ENCODE measurements at places on chromosomes 12 and 14. TPM values are rescaled to one million over a fixed set of nuclear protein-coding genes. Genes with fewer than 3 reads are reported as not detected.

RNFT2 gene
- total RNA-seq: 26.9 TPM

IL22 gene
- not detected for total RNA-seq

CACNA1C gene
- 2.7 TPM for total RNA-seq

DENND5B gene
- total RNA-seq: 21.2 TPM

TEAD4 gene
- 22.5 TPM for total RNA-seq

GLI1 gene
- 0.12 TPM for total RNA-seq

ETV6 gene
- total RNA-seq: 6.2 TPM

ZFC3H1 gene
- 37.9 TPM for total RNA-seq

DNA sequence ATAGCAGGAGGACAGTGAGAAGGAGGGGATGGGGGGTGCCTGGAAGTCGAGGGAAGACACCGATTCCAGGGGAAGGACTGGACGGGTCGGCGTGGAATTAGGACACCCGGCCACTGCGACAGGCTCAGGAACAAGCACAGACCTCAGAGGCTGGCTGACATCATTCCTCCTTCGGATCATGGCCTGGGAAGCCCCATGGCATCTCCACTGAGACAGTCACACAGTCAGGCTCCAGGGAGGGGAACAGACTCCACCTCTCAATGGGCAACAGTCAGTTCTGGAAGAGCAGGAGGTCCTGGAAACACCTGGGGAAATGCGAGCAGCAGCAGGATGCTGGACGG is 67.9 kb upstream of the FBRSL1 start:
- DNase-seq: no peak

DNA sequence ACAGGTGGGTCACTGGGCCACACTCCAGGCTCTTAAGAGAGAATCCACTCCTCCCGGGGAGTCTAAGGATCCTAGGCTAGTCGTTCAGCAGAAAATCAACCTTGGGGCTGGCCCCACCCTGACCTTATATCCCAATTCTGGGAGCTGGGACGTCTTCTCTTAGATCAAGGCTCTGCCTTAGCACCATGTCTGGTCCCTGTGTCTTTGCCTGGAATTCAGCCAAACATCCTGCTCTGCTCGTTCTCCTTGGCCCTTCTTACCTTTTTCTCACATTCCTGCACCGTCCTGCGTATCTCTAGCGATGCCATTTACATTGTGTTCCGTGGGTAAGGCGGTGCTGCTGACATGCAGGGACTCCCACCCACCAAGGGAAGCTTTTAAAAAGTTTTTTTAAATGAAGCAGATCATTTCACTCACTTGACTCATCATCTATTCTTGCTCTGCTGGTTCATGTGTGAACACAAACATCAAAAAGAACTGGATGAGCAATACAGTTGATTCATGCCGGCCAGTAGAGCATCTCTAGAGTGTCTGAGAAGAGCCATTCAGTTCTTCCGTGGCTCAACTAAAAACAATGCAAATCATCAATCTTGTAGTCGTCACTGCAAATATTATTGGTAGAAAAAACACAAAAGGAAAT is 50.2 kb downstream of the KCNK13 start:
- no peak for DNase-seq

DNA sequence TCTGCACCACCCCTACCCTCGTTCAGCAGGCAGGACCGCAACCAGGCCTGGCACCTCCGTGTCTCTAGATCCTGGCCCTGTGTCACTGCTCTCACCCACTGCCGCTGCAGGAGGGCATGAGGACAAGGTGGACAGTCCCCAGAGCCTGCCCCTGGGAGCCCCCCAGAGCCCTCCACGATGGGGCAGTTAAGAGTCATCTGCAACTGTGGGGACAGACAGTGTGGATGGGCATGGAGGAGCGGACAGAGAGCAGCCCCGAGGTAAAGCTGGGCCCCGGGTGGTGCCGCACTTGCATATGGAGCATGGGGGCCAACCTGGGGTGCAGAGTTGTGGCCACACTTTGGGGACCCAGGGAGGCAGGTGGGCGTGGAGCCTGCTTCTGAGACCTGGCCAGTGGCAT is 905.1 kb upstream of the USP15 start:
- no peak for DNase-seq

DNA sequence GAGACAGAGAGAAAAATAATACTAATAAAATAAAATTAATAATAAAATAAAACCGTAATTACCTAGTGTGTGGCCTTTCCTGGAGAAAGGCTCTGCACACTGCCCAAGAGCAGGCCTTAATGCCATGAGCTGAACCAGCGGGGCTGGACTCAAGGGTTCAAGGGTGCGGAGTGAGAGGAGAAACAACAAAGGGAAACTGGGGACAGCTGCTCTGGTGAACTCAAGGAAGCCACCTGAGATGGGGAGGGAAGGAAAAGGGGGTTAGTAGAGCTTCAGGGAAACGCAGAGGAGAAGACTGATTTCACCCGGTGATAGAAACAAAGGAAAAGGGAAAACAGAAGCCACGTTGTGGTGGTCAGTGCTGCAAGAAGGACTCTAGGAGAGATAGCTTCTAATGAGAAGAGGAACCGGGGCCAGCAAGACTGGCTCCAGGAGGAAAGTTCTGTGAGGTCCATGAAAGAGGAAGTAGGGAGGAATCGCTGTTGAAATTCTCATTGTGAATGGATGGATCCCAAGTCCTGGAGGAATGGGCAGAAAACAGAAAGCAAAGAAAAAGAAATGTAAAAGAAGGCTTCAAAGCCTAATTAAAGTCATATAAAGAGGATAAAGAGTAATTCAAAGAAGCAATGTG is 48.3 kb upstream of the BCL2L14 start:
- no peak for DNase-seq

GRCh38 chr14:74720526-74720925 is 7.6 kb downstream of the FCF1 start:
- no peak for DNase-seq

- no peak for DNase-seq
Measured at GRCh38 chr14:75864352-75864751, 117.4 kb downstream of the TGFB3 start.

GRCh38 chr14:105012171-105012985 is 8.5 kb downstream of the CDCA4 start:
- no peak for DNase-seq

DNA sequence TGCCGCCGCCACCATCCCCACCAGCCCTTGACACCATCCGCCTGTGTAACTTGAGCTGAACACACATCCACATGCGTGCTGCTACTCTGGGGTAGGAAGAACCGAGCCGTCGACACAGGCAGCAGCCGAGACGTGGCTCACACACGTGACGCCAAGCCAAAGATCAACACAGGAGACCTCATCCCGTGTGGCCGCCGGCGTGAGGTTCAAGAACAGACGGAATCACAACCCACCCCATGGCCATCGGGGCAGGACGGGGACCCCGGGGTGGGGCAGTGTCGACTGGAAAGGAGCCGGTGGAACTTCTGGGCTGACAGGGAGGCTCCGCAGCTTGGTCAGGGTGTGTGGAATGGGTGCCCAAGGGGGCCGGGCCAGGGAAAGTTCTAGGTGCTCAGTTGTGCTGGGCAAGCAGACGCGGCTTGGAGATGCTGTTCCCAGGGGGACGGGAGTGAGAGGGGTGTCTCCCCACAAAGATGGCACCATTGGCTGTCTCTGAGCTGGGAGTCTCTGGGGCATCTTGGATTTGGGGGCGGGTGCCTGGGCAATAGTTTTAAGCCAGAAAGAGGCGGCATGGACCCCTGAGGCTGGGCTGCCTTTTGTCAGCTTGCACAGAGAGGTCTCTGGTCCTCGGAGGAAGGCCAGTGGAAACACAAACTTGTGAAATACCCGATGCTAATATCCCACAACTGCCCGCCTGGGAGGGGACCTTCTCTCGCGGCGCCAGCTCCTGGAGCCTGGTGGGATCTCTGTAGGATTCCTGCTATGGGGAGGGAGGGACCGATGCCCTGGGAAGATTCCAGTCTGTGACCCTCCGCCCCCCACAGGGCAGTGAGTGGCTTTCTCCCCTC is 41.8 kb downstream of the GALNT9 start:
- no peak for DNase-seq

DNA sequence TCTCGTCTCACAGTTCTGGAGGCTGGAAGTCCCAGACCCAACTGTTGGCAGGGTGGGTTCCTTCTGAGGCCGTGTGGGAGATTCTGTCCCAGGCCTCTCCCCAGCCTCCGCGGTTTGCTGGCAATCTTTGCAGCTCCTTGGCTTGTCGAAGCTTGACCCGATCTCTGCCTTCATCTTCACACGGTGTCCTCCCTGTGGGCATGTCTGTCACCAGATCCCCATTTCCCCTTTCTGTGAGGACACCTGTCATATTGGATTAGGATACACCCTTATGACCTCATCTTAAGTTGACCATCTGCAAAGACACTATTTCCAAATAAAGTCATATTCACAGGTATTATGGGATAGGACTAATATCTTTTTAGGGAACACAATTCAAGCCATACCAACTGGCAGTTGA is 22.6 kb upstream of the LRP1-AS start:
- no peak for DNase-seq
